ENCODE measurements at places on chromosomes 12 and 14.

DNA sequence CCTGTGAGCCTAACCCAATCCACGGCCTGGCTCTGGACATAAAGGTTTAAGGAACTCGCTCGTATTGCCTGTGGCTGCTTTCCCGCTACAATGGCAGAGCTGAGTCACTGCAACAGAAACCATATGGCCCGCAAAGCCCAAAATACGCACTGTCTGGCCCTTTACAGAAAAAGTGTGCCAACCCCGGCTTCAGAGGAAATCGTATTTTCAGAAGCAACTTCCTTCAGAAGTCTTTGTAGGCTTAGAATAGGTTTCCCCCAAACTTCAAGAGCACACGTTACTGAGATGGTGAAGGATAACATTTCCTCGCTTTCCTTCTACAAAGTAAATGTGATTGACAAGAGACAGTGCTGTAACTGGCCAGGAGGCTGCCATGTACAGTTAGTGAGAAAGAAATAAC lies 34.8 kb upstream of the TESC start:
- DNase-seq = no peak

DNA sequence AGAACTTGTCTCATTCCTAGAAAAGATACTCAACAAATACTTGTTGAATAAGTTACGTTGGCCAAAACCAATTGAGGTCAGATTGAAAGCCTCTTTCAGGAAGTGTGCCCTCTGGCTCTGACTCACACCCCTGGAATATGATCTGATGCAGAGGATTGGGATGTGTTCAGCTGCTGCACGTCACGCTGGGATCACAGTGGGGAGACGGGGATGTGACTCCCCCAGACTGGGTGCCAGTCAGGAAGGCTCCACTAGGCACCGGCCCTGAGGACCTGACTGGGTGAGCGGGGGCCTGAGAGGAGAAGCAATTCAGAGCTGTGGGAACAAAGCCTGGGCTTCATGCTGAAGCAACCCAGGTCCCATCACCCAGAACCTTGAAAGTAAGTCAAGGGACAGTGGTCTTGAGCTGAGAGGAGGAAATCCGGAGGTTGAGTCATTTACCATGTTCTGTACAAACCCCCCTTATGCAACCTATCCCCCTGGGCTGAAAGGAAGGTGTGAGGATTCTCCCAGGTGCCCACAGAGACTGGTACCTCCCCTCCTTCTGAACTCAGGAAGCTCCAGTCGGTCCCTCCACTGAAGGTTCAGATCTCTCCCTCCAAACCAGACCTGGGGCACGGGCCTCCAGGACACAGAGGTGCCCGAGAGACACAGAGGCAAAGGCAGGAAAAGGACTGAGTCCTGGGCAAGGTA lies 3.9 kb downstream of the CEBPE start:
- DNase-seq = no peak

DNA sequence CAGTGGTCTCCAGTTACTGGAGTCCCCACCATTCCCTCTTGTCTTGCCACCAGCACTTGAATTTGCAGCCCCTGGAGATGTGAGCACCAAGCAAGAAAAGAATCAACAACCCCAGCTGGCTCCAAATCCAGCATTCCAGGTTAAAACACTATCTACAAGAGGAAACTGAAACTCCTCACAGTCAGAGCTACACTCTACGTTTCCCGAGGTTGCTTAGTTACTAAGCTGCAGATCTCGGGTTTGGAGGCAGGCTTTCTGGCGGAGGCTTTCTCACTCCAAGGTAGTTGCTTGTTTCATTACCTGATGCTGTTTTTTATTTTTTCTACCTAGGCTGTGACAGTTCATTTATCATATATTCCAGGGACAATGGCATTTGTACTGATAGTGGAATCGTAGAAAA lies 248.1 kb downstream of the GLT1D1 start:
- no peak for DNase-seq

GRCh38 chr12:92133795-92134637 lies 11.6 kb downstream of the BTG1 start:
- DNase-seq = no peak

DNA sequence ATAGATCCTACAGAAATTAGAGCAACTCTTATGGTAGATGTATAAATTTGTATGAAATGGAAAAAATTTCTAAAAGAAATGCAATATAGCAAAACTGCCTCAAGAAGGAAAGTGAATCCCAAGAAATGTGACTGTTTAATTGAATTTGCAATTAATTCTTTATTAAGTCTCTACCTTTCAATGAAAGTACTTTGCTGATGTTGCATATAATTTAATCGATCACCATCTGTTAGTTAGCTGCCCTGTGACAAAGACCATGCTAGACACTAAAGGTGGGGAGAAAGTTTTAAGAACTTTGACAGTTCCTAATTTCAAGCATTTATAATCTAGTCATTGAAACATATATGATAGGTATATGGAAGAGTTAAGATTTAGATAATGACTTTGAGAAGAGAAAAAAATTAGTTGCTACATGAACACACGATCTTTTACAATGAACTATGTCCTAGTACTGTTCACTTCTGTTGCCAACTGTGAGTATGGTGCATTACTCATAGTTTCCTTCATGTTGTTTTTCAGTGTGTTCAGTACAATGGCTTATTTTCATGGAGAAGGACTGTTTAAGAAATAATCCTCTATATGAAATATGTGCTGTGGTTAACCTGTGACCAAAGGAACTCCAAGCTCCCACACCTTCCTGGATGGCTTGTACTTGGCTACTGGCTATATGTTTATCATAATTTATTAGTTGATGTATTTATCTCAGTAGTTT lies 128.4 kb downstream of the METTL25 start:
- DNase-seq = no peak

DNA sequence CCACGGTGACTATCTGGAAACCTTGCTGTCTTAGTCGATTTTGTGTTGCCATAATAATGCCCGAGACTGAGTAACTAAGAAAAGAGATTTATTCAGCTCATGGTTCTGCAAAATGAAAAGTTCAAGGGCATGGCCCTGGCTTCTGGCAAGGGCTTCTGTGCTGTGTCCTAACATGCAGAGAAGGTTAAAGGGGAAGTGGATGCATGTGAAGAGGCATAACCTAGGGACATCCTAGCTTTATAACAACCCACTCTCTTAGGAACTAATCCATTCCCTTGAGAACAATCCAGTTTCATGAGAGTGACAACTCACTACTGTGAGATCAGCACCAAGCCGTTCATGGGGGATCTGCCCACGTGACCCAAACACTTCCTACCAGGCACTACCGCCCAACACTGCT lies 11.5 kb downstream of the FLVCR2 start:
- DNase-seq = no peak

- peak; percentile 25 for DNase-seq
These were observed 43.6 kb upstream of the APPL2 start for GRCh38 chr12:105279460-105280056.

- DNase-seq = no peak
These were observed 41.0 kb downstream of the RIMBP2 start for GRCh38 chr12:130675121-130675520.

- DNase-seq = no peak
These were observed 14.3 kb upstream of the GPX2 start for GRCh38 chr14:64956697-64957406.

- DNase-seq = no peak
These were observed 96.6 kb upstream of the E2F7 start for GRCh38 chr12:77161944-77162343.

DNA sequence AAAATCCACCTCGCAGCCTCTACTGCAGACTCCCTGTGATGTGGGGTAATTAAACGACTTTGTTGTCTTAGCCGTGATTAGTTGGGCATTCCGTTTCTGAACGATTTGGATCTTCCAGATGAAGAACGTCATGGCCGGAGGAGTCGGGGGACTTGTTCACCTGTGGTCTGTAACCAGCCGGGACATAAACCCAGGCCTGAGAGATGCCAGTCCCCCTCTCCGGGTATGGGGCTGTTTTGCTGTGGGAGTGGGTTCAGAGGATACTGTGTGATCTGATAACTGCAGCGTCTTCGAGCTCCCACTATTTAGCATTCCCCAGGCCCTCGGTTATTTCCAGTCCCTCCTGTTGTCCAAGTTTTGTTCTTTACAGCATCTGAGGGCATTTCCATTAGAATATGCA lies 96.1 kb downstream of the PIWIL1 start:
- DNase-seq = no peak

DNA sequence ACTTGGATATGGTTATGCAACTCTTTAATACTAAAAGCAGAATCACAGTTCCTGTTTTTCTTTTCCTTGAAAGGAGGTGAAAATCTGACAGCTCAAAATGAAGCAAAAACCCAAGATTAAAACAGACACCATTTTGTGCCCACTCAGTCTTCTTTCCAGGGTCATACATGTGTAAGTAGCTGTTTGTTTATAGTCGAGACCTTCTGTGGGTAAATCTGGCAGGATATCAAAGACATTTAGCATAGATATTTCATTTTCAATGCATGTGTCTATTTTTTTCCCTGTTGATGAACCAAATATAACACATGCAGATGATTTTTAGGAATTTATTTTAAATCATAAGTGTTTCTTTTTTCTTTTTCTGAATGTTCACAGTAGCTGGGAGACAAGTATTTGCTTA lies 398.8 kb downstream of the FOXG1 start:
- no peak for DNase-seq

GRCh38 chr12:116508145-116509121 lies 50.7 kb upstream of the MAP1LC3B2 start:
- DNase-seq = no peak

GRCh38 chr14:96532632-96533031 lies 30.4 kb downstream of the PAPOLA start:
- no peak for DNase-seq

GRCh38 chr14:104732931-104733681 lies 9.1 kb downstream of the ADSS1 start:
- DNase-seq = peak; percentile 56

GRCh38 chr12:24191117-24191516 lies 241.6 kb upstream of the SOX5 start:
- no peak for DNase-seq

DNA sequence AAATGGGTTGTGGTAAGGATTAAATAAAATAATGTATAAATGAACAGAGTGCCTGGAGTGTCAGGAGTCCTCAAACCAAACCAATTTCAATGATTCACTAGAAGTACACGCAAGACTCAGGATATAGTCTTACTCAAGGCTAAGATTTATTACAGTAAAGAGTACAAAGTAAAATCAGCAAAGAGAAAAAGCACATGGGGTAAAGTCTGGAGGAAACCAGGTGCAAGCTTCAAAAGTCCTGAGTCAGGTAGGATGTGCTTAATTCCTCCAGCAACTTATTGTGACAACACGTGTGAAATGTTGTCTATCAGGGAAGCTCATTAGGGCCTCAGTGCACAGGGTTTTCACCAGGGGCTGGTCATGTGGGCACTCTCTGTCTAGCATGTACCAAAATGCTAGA lies 105.8 kb upstream of the NAP1L1 start:
- peak; percentile 68 for DNase-seq

DNA sequence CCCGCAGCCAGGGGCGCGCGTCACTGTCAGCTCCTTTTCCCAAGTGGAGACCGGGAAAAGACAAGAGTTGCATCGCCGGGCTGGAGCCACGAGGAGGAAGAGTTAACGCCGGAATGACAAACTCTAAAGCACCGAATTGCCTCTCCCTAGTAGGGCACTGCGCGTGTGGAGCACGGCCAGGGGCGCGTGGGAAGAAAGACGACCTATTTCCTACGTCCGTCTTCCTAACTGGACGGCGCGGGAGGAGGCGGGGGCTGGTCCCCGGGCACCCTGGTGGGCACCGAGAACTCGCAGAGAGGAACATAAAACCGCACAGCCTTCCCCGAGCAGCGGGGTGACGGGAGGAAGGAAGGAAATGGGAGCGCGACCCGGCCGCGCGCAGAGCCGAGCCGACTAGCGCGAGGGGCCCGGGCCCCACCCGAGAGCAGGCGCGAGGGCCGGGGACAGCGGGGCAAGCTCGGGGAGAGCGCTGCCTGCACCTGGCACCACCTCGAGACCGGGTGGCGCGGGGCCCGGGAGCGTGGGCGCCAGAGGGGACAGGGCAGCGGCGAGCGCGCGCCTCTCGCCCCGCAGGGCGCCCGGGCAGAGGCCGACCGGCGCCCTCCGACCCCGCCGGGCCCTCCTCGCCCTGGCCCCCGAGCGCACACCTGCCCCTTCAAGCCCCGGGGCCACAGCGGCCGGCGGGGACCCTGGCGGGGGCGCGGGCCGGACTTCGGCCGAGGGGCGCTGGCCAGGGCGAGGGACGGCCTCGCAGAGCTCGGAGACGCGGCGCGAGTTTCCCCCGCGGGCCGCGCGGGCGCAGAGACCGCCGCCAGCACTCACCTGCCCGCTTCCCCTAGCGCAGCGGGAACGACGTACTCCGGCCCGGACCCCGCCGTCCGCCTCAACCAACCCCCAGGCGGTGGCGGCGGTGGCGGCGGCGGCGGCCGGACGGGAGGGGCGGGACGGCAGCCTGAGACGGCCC lies at the start of gene SETD3:
Gene SETD3, minus strand, starts transcription at position 954 of the 964 bp plus-strand sequence. CDS start 15,054 bp downstream, outside the sequence.
- DNase-seq = peak; percentile 45

DNA sequence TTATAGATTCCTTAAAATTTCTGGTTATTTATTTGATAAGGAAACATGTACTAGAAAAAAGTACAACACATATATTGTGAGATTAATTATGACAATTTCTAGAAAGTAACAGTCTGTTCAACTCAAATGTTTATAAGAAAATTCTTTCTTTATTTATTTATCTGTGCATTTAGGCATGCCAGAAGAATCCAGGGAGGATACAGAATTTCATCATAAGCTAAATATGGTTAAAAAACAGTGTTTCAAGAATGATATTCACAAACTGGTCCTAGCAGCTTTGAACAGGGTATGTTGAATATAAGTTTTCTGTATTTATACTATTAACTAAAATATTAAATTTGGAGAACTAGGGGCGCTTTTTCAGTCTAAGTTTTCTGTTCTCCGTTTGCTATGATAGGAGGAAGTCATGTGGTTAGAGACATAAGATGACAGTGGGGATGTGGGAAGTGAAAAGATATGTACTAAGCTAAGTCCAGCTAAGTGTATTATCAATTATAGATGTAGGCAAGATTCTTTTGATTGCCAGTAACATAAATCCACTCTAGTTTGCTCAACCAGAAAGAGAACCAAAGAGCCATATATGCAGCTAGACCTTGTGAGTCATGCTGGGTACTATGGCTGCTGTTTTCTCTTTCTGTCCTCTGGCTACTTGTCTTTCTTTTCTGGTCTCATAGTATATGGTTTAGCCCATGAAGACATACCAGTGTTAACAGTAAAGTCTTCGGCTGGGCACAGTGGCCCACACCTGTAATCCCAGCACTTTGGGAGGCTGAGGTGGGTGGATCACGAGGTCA lies 39.0 kb downstream of the LRRK2 start:
- DNase-seq = no peak

DNA sequence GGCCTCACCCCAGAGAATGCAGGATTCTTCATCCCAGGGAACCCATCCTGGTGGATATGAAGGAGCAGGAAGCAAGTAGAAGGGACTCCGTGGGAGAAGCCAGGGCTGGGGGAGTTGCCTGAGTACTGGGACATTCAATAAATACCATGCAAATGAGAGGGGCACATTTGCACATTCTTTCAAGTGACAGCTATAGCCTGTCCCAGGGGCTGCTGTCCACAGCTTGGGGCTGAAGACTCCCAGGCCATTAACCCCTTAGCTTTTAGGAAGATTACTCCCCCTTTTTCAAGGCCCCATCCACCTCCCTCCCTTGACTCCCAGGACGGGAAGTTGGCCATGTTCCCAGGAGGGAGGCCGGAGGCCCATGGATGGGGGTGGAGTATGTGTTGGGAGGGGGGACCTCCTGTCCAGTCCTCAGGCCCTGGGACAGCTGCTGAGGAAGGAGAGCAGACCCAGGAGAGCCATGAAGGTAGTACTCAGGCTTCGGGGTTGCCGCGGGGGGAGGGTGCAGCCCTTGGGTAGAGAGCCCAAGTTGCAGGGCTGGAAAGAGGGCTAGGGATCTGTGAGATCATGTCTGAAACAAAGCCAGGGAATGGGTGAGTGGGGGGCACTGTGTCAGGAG lies 974 bp upstream of the TNS2 start:
- no peak for DNase-seq

- DNase-seq = no peak
These were observed 16.6 kb downstream of the KICS2 start for GRCh38 chr12:64205542-64205941.

GRCh38 chr12:6053541-6053940 lies 70.9 kb downstream of the VWF start:
- no peak for DNase-seq

Measured in RPMI8226 (cell line).